ENCODE measurements at places on chromosomes 12 and 14.

DNA sequence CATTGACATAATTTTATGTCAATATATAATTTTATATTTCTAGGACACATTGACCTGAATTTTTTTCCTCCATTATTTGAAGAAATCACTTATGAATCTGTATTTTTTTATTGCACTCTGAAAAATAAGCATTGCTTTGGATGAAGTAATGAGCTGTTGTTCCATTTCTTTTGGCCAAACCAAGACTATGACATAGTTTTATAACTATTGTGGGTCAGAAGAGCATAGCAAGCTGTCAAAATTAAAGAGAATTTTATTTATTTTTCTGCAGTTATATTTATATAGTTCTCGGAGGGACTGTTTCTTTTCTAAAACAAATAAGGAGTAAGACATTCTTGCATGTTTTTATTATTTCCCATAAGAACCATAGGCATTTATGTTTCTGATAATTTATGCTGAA lies 8.5 kb downstream of the C12orf75 start:
- no peak for DNase-seq

GRCh38 chr12:121975021-121975420 lies 46.7 kb upstream of the BCL7A start:
- DNase-seq = no peak

DNA sequence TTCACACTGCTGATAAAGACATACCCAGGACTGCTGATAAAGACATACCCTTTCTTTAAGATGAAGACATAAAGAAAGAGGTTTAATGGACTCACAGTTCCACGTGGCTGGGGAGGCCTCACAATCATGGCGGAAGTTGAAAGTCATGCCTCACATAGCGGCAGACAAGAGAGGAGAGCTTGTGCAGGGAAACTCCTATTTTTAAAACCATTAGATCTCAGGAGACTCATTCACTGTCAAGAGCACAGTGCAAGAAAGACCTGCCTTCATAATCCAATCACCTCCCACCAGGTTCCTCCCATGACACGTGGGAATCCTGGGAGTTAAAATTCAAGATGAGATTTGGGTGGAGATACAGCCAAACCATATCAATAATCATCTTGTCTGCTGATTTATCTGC lies 278.1 kb downstream of the SLC6A15 start:
- no peak for DNase-seq

DNA sequence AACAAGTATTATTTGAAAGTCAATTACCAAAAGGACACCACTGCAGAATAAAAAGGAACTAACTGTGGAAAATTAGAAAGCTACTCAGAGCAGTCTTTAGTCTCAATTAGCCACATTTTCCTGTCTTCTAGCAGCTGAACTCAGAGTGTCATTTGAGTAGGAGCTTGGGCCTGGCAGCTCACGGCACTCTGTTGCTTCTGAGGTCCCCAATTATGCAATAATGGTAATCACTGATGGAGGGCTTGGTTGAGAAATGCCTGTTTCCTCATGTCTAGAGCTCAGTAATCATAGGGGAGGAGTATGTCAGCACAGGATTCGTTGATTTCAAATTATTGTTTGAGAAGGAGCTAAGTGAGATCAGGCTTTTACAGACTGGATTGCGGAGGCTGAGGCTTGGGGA lies 108.6 kb downstream of the VRK1 start:
- no peak for DNase-seq

DNA sequence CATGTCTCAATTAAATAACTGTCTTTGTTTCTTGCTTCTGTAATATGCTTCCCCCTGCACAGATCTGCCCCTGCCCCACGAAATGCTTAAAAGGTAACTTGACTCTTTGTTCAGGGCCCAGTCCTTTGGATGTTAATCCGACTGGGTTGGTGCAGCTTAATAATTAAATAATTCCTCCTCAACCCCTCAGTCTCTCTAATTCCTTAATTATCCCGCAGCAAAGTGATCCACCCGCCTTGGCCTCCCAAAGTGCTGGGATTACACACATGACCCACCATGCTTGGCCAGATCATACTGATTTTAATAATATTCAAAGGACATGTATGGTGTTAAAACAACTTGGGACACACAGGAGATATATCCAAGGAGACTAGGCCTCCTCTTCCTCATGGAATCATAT lies 18.2 kb upstream of the ANAPC7 start:
- no peak for DNase-seq

- no peak for DNase-seq
Measured at GRCh38 chr14:90726656-90727055, 89.6 kb downstream of the TTC7B start.

GRCh38 chr12:97305651-97306050 lies 157.0 kb upstream of the RMST start:
- no peak for DNase-seq
